ENCODE measurements at places on chromosomes 5 and 9. TPM values are rescaled to one million over a fixed set of nuclear protein-coding genes. Genes with fewer than 3 reads are reported as not detected.
A peak's percentile ranks its signal among the peaks of the same experiment; 100 is the strongest.

- H3K27ac ChIP-seq: peak overlapping the region; percentile 76
- no peaks in the 10 kb centered on the region for H3K27me3 ChIP-seq
- H3K36me3 ChIP-seq: no peaks in the 10 kb centered on the region
Observed at GRCh38 chr9:109912082-109912582, 132.1 kb downstream of the PALM2AKAP2 start.

- H3K27ac ChIP-seq: no peak overlapping the region
- no peak for DNase-seq
- H3K4me3 ChIP-seq: no peak overlapping the region
- no peaks in the 10 kb centered on the region for H3K27me3 ChIP-seq
Observed at GRCh38 chr9:71662082-71662481, 106.2 kb downstream of the CEMIP2 start.

DNA sequence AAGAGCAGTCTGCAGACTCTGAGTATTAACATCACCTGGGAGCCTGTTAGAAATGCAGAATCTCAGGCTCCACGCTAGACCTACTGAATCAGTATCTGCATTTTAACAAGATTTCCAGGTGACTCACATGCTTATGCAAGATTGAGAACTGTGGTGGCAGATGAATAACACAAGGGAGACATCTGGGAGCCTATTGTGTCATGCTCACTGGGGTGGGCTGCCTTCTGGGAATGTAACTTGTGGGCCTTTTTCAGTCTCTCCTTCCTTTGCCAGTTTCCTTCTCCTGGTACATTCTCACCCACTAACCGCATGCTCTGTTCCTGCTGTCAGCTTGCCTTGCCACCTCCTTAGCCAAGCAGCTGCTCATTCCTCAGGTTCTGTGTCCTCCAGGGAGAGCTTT lies 176.6 kb upstream of the C9orf72 start:
- no peaks in the 10 kb centered on the region for H3K4me1 ChIP-seq
- no peaks in the 10 kb centered on the region for H3K27me3 ChIP-seq
- no peaks in the 10 kb centered on the region for H3K36me3 ChIP-seq

Gene PCDHB10
- total RNA-seq: 4.8 TPM

Gene ITK
- 3.4 TPM for total RNA-seq

Gene NR5A1
- total RNA-seq: not detected

Gene C5orf58
- not detected for total RNA-seq

Data from breast epithelium (tissue), 4 donors.